Stimulated activated CD4-positive, alpha-beta T cell treated with anti-CD3 and anti-CD28 coated beads, Interleukin-15, amount 100 ng/mL, for 48 hours (primary cell): ENCODE measurements at places on chromosomes 6 and 20.
A peak's percentile ranks its signal among the peaks of the same experiment; 100 is the strongest.

GRCh38 chr20:32632461-32633354 lies 41.0 kb downstream of the C20orf203 start:
- DNase-seq = no peak

GRCh38 chr6:32867554-32868256 lies 13.7 kb downstream of the PSMB9 start:
- DNase-seq = no peak

DNA sequence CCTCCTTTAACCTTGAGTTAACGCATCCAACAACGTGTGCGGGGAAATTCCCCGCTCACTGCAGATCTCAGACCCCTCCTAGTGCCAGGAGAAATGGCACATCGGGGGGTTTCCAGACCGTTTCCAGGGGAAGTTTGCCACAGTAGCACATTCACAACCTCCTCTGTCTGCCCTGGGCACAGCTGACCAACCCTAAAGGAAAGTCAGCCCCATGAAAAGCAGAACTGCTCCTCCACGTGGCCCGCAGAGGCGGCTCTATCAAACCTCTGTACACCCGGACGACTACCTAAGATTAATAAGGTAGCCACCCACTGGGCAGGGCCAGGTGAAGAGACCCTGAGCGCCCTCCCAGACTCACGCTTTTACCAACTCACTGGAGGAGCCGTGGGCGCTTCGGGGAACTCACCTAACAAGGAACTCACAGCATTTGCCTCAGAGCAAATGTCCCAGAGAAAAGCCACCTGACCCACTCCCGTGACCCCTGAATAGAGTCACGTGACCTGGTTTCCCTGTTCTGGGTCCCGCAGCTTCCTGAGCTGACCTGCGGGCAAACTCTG lies 93.1 kb downstream of the PRND start:
- peak; percentile 44 for DNase-seq

GRCh38 chr6:149032599-149033405 lies 284.7 kb upstream of the TAB2 start:
- peak; percentile 37 for DNase-seq

DNA sequence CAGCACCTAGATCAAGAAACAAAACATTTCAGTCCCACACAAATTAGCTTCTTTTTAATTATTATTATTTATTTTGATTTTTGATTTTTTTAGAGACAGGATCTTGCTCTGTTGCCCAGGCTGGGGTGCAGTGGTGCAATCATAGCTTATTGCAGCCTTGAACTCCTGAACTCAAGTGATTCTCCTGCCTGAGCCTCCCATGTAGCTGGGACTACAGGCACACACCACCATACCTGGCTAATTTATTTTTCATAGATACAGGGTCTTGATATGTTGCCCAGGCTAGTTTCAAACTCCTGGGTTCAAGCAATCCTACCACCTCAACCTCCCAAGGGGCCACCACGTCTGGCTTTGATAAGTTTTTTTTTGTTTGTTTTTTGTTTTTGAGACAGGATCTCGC lies 24.6 kb downstream of the SNAI1 start:
- DNase-seq = no peak

DNA sequence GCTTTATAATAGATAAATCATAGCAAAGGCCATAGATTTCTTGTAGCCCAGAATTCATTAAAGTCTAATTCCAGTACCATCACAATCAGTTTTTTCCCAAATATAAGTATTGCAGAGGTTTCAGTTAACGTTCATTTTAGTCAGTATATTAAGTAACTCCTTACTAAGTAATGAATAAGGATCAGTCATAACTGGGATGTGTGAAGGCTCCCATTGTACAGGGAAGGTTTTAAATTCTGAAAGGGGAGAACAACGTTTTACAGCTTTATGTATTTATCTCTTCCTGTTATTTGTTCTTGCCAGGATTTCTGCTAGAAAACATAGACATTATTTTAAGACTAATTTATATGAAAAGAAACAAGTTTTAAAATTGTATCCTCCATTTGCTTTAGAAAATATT lies 215.5 kb upstream of the LAMP5 start:
- no peak for DNase-seq

DNA sequence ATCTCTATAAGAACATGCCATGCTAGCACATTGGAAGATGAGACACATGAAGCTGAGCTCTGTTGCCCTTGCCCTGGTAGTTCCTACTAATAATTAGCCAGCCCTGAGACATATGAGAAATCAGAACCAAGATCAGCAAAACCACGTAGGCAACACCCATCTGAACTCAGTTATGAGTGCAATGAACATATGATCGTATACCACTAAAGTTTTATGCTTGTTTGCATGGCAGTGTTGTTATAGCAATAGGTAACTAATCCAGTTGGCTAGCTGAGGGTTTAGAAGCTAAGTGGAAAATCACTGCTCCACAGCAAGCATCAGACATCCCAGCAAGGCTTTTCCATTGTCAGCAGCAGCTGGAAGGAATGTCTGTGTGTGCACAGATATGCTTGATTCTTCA lies 180.7 kb downstream of the BTBD3 start:
- no peak for DNase-seq

DNA sequence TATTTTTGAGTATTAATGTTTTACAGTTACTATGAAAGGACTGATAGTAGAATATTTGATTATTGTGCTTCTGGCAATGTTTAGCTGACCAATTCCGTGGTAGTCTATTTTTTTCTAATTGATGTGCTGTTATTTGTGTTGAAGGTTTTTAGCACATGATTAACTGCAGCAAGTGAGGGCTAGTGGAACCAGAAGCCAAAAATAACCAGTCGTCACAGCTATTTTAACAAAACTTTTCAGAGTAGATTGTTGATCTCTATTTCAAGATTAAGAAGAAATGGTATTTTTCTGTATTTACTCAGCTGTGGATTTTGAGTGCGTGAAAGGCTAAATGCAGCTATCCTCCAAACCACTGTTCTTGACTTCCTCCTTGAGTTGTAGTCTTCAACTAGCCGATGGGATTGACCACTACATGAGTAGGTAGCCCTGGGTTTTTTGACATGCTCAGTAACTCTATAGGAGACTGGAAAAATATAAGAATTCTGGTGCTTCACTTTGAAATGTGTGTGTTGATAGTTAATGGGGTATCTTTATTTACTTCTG lies 258.0 kb downstream of the ZFAND3 start:
- no peak for DNase-seq

GRCh38 chr20:55211481-55211880 lies 736.1 kb downstream of the DOK5 start:
- DNase-seq = no peak

DNA sequence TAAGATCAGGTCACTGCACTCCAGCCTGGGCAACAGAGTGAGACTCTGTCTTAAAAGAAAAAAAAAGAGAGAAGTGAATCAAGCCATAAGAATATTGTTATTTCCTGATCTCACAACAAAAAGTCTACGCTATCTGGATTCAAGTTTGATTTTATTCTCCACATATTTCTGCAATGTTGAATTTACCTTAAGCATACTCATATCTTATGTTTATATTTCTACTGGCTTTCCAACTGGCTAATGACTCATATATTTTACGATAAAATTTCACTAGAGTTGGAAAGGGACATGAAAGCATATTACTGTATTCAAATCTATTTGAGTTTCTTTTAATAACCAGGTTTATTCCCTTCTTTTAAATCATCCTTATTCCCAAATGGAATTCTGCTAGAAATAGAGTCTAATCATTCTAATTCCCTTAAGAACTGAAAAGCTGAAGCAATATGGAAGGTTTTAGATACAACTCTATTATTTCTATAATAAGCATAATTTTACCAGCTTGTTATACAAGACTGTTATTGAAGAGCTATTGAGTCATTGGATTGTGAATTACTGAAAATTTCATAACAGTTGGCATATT lies 276.9 kb upstream of the HS3ST5 start:
- DNase-seq = no peak

DNA sequence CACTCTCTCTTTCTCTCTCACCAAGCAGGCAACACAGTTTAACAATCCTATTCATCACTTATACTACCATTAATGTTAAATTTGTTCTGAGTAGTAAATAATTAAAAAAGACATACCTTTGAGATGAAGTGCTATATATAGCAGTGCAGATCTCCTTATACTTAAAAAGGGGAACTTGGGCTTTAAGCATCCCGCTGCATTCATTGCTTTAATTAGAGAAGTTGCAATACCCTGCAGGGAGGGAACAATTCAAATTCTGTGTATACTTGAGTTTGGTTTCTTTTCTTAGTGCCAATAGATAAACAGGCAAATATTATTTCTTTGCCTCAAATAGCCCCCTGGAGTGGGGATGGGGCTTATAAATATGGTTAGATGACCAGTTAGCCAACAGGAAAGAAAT lies 10.8 kb upstream of the ZBTB24 start:
- DNase-seq = no peak

GRCh38 chr20:1308067-1308701 lies 20.8 kb downstream of the SDCBP2 start:
- DNase-seq = no peak

DNA sequence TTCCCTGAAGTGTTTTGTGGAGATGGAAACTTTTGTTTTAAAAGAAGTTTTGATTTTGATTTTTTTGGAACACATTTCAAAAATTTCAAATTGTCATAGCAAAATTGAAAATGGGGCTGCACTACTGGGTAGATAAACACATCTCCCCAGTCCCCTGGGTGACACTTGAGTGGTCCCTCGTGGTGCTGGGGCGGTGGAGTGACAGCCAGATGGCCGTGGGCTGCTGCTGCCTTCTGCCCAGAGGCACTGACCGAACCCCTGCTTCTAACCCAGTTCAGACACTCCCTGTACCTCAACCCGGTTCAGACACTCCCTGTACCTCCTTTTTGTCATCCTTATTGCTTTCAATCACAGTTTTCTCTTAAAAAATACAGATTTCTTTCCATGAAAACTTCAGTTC lies 69.9 kb upstream of the SYNJ2 start:
- DNase-seq = no peak

DNA sequence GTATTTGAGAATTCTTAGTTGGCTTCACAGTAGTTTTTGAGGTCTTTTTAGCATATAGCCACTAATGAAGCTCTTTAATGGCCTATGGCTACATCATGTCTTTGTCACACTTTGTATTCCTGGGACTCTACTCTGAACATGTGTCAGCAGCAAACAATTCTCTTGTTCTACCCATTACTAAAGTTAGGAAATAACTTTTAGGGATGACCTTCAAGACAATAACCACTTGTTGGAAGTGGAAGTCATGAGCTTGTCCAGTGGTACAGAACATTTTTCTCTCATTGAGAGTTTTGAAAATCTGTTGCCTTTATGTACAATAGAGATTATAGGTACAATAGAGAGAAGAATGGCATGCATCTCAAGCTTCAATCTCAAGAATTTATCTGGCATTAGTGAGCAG lies 571.6 kb upstream of the JAG1 start:
- DNase-seq = no peak

DNA sequence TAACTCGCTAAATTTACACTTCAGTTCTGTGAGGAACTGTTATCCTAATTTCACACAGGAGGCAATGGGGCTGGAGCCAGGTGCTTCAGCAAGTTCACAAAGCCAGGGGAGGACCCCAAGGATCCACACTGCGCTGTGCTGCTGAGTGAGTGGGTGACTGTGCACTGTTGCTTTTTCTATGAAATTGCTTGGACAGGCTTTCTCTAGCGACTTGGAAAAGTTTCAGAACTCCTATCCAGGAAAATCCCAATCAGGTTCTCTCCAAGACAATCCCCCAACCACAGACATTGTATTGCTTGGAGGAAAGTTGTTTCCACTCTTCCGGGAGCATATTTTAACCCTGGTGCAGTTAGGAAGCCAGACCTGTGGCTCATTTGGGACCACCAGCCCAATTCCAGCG lies 175.9 kb upstream of the CST7 start:
- DNase-seq = no peak

GRCh38 chr6:130776287-130776925 lies 50.8 kb upstream of the SMLR1 start:
- no peak for DNase-seq

GRCh38 chr20:14412065-14412681 lies 74.8 kb upstream of the FLRT3 start:
- DNase-seq = no peak

DNA sequence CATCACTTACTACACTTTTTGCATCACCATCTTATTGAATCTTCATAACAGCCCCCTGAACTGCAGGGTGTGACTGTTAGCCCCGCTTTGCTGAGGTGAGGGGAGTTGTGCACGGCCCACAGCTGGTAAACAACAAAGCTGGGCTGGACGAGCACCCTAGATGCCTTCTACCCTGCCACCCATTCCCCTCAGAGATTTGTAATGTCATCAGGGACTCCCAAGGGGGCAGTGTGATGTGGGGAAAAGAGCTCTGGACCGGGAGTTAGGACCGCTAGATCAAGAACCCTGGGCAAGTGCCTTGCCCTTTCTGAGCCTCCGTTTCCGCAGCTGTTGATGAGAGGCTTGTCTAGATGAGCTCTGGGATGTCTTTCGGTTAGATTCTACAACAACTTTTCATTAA lies 20.9 kb downstream of the PKIG start:
- no peak for DNase-seq

DNA sequence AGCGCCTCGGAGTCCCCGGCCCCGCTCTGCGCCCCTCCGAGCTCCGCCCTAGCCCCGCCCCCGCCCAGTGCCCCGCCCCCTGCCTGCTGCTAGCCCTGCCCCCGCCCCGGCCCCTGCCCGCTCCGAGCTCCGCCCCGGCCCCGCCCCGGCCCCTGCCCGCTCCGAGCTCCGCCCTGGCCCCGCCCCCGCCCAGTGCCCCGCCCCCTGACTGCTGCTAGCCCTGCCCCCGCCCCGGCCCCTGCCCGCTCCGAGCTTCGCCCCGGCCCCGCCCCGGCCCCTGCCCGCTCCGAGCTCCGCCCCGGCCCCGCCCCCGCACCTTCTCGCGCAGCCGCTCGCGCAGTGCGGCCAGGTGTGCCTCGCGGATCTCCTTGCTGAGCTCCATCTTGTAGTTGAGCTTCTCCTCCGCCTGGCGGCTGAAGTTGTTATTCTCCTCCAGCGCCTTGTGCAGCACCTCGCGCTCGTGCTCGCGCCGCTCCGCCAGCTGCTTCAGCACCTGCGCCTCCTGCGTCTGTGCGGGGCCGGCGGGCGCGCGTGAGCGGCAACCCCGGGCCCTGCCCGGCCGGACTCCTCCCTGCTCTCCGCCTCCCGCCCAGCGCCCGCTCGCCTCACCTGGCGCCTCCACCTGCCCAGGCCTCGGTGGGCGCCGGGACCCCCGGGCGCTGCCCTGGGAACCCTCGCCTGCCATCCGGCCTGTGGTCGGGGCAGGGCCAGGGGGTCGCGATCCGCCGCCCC lies 11.3 kb downstream of the STMN3 start:
- peak; percentile 99 for DNase-seq

- DNase-seq = no peak
These were observed 76.8 kb downstream of the REV3L start for GRCh38 chr6:111406200-111406721.

- no peak for DNase-seq
These were observed 211.0 kb downstream of the LRFN2 start for GRCh38 chr6:40376113-40376650.

DNA sequence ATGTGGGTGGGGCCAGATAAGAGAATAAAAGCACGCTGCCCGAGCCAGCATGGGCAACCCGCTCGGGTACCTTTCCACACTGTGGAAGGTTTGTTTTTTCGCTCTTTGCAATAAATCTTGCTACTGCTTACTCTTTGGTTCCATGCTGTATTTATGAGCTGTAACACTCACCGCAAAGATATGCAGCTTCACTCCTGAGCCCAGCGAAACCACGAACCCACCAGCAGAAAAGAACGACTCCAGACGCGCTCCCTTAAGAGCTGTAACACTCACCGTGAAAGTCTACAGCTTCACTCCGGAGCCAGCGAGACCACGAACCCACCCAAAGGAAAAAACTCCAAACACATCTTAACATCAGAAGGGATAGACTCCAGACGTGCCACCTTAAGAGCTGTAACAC lies 76.7 kb downstream of the TFAP2A start:
- DNase-seq = no peak
